ENCODE measurements at places on chromosomes 6 and 20.
A peak's percentile ranks its signal among the peaks of the same experiment; 100 is the strongest.

DNA sequence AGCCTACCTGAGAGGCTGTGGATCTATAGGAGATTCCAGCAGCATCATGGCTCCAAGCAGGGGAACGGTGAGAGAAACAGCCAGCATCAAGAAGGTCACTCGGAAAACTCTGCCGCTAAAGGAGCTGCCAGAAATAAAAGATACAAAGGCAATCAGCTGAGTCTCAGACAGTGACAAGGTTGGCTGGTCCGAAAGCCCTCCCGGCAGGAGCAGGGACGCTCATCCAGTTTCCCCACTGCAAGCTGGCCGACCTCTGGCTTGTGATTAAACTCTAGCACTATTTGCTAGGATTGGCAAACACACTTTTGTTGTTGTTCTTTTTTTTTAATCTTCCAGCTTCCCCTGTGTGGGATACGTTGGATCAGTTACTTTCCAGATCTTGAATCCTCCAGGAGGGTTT, 8.7 kb downstream of the APMAP start:
- no peak for DNase-seq

- DNase-seq, result no peak
Observed at GRCh38 chr6:108716801-108717791, 131.1 kb upstream of the ARMC2 start.

- DNase-seq, result no peak
Observed at GRCh38 chr6:13272131-13273046, 55.9 kb downstream of the TBC1D7 start.

GRCh38 chr20:44135012-44135412, 52.0 kb downstream of the JPH2 start:
- DNase-seq, result no peak

DNA sequence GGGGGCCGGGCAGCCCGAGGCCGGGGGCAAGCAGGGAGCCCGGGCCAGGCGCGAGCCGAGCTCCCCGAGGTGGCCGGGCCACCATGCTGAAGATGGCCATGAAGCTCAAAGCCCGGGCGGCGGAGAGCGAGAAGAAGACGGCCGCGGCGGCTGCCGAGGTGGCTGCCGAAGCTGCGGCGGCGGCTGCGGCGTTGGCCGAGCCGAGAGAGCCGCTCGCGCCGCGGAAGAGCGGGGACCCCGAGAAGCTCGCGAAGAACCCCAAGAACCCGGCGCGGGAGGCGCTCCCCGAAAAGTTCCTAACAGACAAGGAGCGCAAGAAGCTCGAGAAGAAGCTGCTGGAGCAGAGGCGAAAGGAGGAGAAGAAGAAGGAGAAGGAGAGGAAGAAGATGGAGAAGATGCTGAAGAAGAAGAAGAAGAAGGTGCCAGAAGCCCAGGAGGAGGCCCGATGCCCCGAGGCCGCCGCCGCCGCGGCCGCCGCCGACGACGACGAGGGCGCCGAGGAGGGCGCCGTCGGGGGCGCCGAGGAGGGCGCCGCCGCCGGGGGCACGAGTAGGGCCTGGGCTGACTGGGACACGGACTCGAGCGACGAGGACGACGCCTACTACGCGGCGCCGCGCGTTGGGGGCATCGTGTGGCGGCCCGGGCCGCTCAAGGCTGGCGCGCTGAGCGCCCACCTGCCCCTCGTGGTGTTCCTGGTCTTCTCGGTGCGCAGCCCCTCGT, 37.4 kb downstream of the GNAS start:
- no peak for DNase-seq

DNA sequence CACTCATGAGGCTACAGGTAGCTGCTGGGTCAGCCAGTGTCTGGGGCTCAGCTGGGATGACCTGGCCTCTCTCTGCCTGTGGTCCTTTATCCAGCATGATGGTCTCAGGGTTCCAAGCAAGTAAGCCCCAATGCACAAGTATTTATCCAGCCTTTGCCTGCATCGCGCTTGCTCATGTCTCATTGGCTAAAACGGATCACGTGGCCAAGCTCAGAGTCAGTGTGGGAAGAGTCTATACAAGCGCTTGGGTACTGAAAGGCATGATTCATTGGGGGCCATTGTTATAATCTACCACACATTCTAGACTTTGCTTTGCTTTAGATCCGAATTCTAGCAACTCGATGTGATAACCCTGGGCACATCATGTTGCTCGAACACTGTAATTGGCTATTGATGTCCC, 48.3 kb downstream of the PPP1R16B start:
- no peak for DNase-seq

- DNase-seq, result peak; percentile 36
Observed at GRCh38 chr6:15247500-15248450, 1.9 kb downstream of the JARID2 start.

DNA sequence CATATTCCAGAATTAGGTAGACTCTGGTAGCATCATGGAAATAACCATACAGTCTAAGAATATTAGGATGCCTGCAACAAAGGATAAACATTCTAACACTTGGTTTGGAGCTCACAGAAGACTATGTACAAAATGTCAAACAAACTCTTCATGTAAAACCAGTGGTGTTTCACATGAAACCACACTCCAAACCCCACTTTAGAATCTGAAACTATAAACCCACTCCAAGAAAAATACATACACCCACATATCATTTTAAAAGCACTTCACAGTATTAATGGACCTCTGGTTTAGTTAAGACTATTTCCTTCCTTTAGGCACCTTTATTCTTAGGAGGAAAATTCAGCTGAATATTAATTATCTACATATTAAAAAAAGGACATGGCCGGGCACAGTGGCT, 10.5 kb downstream of the AURKA start:
- DNase-seq, result no peak

GRCh38 chr6:148446681-148447080, 104.0 kb downstream of the SASH1 start:
- DNase-seq, result no peak

- no peak for DNase-seq
Observed at GRCh38 chr20:18237682-18238081, 50.6 kb upstream of the ZNF133 start.

GRCh38 chr6:146791930-146792329, 193.2 kb downstream of the ADGB start:
- DNase-seq, result no peak

DNA sequence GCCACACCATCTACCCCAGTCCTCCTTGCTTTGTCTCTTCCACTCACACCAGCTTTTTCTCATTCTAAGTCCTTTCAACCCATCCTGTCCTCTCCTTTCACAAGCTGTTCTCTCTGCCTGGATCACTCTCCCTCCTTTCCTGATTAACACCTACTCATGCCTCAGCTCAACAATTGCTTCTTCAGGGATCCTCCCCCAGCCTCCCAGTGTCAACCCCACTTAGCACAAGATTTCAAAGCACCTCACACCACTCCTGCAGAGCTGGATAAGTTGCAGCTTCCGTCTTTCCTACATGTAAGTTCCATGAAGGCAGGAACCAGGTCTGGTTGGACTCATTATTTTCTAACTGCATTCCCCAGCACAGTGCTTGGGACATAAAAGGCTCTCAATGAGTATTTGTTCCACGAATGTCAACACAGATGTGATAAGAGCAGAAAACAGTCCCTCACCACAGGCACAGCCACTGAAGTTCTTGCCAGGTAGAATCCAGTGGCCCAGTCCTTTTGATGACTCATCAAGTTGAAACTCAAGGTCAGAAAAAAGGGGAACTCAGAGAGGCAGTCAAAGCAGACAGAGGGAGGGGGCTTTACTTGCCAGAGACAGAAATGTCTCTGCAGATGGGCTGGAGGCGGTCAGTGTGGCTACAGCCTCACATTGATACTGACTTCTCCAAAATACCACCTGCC, 193.4 kb upstream of the PRDM1 start:
- no peak for DNase-seq

- DNase-seq, result no peak
Observed at GRCh38 chr6:144581812-144582537, 296.8 kb downstream of the UTRN start.

- peak; percentile 20 for DNase-seq
Observed at GRCh38 chr6:129370268-129370916, 339.6 kb downstream of the ARHGAP18 start.

GRCh38 chr6:56572788-56573471, 69.8 kb downstream of the DST start:
- no peak for DNase-seq

DNA sequence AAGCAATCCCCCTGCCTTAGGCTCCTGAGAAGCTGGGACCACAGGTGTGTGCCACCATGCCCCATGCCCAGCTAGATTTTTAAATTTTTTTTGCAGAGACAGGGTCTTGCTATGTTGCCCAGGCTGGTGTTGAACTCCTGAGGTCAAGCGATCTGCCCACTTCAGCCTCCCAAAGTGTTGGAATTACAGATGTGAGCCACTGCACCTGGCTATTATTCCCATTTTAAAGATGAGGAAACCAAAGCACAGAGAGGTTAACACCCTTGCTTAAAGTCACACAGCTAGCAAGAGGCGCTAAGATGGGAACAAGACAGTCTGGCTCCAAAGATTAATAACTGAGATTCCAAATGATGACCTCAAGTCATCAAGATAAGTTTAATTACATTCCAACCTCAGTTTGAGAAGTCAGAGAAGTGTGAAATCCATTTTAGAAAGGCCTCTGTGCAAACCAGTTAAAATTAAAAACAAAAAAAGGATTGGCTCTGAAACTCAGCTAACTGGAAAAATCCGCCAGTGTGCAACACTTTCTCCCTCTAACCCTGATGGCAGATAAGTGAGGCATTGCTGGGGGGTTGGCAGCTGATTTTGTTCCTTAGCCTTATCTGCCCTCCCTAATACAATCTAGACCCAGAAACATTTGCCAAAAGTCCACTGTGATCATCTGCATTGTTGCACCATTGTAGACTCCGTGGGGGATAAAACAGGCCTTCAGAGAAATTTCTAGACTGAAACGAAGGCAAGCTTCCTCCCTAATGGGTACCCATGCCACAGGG, 55.5 kb downstream of the CPNE5 start:
- DNase-seq, result no peak

Measured in stimulated activated CD8-positive, alpha-beta memory T cell treated with anti-CD3 and anti-CD28 coated beads, Interleukin-7, amount 100 ng/mL, for 1 hour (primary cell).